ENCODE measurements at places on chromosomes 16 and 17.

- DNase-seq = no peak
Measured at GRCh38 chr16:58027161-58027915, 1.8 kb downstream of the MMP15 start.

DNA sequence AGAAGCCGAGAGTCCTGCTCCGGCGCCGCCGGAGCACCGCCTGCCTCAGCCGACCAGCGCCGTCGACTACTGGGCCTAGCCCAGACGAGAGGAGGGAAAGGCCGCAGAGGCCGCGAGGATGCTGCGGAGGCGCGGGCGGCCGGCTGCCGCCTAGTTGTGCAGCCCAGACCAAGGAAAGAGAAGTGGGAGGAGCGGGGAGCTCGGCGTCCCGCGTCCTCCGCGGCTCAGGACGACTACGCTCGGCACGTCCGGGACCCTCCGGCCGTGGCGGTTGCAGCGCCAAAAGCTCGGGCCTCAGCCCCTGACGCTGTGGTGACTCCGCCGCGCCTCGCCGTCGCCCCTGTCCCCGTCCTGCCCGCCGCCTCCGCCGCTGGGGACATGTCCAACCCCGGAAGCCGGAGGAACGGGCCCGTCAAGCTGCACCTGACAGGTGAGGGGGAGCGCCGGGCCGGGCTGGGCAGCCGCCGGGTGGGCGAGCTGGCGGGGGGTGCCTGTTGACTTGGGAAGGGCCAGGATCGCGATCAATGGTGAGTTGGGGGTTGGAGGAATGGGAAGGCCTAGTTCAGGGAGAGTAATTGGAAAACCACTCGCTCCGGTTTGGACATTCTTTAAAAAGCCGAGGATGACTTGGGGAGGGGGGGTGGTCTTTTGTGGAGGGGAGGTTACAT lies 37.7 kb downstream of the RNF135 start:
- peak; percentile 66 for DNase-seq

GRCh38 chr17:70968302-70968701 lies 799.0 kb downstream of the KCNJ2 start:
- no peak for DNase-seq

GRCh38 chr16:82241469-82242052 lies 71.5 kb upstream of the MPHOSPH6 start:
- DNase-seq = no peak

DNA sequence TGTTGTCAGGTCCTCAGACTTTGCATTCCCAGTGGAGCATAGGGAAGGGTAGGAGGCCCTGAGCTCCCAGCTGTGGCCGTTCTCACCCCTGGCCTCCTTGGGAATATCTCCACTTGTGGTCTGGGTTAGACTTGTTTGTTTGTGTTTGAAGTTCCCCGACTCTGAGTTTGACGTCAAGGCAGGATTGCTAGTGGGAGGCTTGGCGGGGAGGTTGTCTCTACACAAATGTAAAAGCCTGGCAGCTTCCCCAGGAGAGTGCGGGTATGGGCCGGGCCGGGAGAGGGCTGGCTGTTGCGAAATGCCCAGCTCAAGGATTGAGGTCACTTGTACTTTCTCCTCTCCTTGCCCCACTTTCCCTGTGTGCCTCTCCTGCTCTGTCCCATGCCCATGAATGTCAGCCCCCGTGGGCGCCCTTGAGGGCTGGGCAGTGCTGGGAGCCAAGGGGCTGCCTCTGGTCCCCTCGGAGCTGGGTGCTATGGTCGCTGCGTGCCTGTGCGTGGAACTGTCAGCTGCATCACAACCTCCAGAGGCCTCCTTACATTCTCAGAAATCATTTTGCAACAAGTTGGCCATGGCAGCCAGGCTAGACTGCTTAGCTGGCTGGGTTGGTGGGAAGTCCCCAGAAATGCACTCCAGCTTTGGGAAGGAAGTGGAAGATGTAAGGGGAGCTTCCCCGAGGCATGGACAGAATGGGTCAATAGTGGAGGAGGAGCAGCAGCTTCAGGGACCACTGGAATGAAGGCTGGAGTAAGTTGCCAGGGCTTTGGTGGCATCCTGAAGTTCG lies 84.3 kb downstream of the KSR1 start:
- peak; percentile 99 for DNase-seq
